ENCODE measurements at places on chromosomes 2 and 18. TPM values are rescaled to one million over a fixed set of nuclear protein-coding genes. Genes with fewer than 3 reads are reported as not detected.

TOGARAM2 gene
- under 0.01 TPM for total RNA-seq

ALLC gene
- not detected for total RNA-seq

NR4A2 gene
- total RNA-seq = 0.49 TPM

MC5R gene
- total RNA-seq = not detected

GLI2 gene
- total RNA-seq = 19.0 TPM

CTDSP1 gene
- total RNA-seq = 85.5 TPM

FIGN gene
- 1.3 TPM for total RNA-seq
